ENCODE measurements at places on chromosomes 3 and 15. TPM values are rescaled to one million over a fixed set of nuclear protein-coding genes. Genes with fewer than 3 reads are reported as not detected.

GRCh38 chr3:106628407-106628806 lies 748.8 kb upstream of the CCDC54 start:
- no peak overlapping the region for H3K27ac ChIP-seq
- no peaks in the 10 kb centered on the region for H3K36me3 ChIP-seq
- no peaks in the 10 kb centered on the region for H3K4me1 ChIP-seq
- DNase-seq: no peak
- H3K4me3 ChIP-seq: no peak overlapping the region

DNA sequence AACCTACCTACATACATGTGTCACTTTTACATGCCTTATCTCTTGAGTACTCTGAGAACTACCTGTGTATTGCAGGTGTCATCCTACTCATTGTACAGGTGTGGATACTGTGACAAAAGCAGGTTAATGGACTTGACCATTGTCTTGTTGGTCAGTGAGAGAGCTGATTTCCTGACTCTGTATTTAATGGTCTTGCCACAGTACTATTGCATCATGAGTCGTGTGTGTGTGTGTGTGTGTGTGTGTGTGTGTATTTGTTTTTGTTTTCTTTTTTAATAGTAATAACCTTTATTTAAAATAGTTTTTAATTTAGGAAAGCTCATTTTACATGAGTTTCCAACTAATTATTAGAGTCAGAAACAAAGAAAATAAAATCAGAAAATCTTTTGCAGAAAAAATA lies 7.7 kb downstream of the SELENOT start:
- H3K36me3 ChIP-seq: peaks cover 6% of the 10 kb centered on the region
- H3K27ac ChIP-seq: no peak overlapping the region
- H3K4me3 ChIP-seq: no peak overlapping the region
- DNase-seq: no peak

GRCh38 chr3:171056528-171056927 lies 30.0 kb upstream of the SLC2A2 start:
- no peaks in the 10 kb centered on the region for H3K27me3 ChIP-seq
- H3K27ac ChIP-seq: no peak overlapping the region
- no peaks in the 10 kb centered on the region for H3K36me3 ChIP-seq
- no peak overlapping the region for H3K4me3 ChIP-seq
- no peak for DNase-seq
- no peaks in the 10 kb centered on the region for H3K4me1 ChIP-seq

GRCh38 chr15:89492934-89493631 lies 3.3 kb downstream of the RHCG start:
- H3K27me3 ChIP-seq: peaks cover 32% of the 10 kb centered on the region
- H3K4me1 ChIP-seq: no peaks in the 10 kb centered on the region
- no peaks in the 10 kb centered on the region for H3K36me3 ChIP-seq

- no peak overlapping the region for H3K4me3 ChIP-seq
- no peak overlapping the region for H3K27ac ChIP-seq
- H3K36me3 ChIP-seq: no peaks in the 10 kb centered on the region
- H3K27me3 ChIP-seq: no peaks in the 10 kb centered on the region
Measured at GRCh38 chr3:193314161-193314560, 64.4 kb downstream of the ATP13A5 start.

DNA sequence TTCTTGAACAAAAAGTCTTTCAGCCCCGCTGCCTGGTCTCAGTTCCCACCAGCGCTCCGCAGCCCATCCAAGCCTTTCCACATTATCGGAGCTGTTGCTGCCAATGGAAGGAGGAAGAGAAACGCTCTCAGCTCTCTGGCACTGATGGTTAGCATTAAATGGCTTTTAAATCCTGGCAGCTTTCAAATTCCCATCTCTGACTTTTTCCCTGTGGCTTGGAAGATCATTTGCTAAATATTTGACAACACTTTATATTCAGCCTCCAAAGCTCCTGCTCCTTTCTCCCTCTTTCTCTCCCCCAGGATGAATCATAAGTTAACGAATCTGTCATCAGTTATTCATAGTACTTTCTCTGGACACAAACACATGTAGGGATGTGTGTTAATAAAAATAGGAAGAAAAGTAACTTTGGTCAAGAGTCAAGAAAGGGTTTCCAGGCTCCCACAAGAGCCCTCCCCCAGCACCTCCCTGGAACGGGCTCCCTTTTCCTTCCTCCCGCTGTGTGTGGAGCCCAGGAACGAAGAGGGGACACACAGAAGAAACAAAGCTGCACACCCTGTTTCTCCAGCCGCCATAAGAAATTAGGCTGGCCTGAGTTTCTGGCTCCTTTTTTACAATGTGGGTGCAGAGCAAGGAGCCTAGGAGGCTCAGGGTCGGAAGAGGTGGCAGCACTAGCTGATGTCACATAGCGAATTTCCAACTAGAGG lies 47.6 kb upstream of the TSEN2 start:
- no peaks in the 10 kb centered on the region for H3K36me3 ChIP-seq
- no peak for DNase-seq
- H3K27ac ChIP-seq: no peak overlapping the region
- peaks cover 6% of the 10 kb centered on the region for H3K27me3 ChIP-seq
- no peak overlapping the region for H3K4me3 ChIP-seq
- H3K4me1 ChIP-seq: no peaks in the 10 kb centered on the region

GRCh38 chr3:8665407-8665896 lies 20.9 kb upstream of the SSUH2 start:
- no peak overlapping the region for H3K27ac ChIP-seq
- no peak overlapping the region for H3K4me3 ChIP-seq
- peaks cover 4% of the 10 kb centered on the region for H3K4me1 ChIP-seq
- DNase-seq: no peak

- H3K4me1 ChIP-seq: peaks cover 3% of the 10 kb centered on the region
- DNase-seq: no peak
- H3K4me3 ChIP-seq: no peak overlapping the region
- H3K36me3 ChIP-seq: no peaks in the 10 kb centered on the region
- H3K27me3 ChIP-seq: no peaks in the 10 kb centered on the region
Measured at GRCh38 chr3:57978316-57978715, 29.9 kb upstream of the FLNB start.

GRCh38 chr15:74530771-74531143 lies 10.3 kb upstream of the ARID3B start:
- no peak overlapping the region for H3K27ac ChIP-seq
- H3K36me3 ChIP-seq: no peaks in the 10 kb centered on the region
- H3K4me3 ChIP-seq: no peak overlapping the region
- no peaks in the 10 kb centered on the region for H3K4me1 ChIP-seq

GRCh38 chr15:41565702-41566101 lies 6.7 kb downstream of the TYRO3 start:
- no peak overlapping the region for H3K27ac ChIP-seq
- H3K36me3 ChIP-seq: no peaks in the 10 kb centered on the region
- no peaks in the 10 kb centered on the region for H3K4me1 ChIP-seq
- H3K27me3 ChIP-seq: no peaks in the 10 kb centered on the region
- H3K4me3 ChIP-seq: no peak overlapping the region
- no peak for DNase-seq

- no peak for DNase-seq
- H3K36me3 ChIP-seq: no peaks in the 10 kb centered on the region
- H3K4me1 ChIP-seq: no peaks in the 10 kb centered on the region
- H3K27me3 ChIP-seq: no peaks in the 10 kb centered on the region
- H3K4me3 ChIP-seq: no peak overlapping the region
Measured at GRCh38 chr3:170056710-170057454, 19.1 kb downstream of the GPR160 start.

GRCh38 chr3:129890891-129891290 lies 2.6 kb downstream of the TMCC1 start:
- no peak for DNase-seq
- H3K27me3 ChIP-seq: no peaks in the 10 kb centered on the region
- H3K36me3 ChIP-seq: no peaks in the 10 kb centered on the region
- H3K27ac ChIP-seq: peak overlapping the region; percentile 97
- H3K4me1 ChIP-seq: peaks cover 49% of the 10 kb centered on the region
- H3K4me3 ChIP-seq: no peak overlapping the region

DNA sequence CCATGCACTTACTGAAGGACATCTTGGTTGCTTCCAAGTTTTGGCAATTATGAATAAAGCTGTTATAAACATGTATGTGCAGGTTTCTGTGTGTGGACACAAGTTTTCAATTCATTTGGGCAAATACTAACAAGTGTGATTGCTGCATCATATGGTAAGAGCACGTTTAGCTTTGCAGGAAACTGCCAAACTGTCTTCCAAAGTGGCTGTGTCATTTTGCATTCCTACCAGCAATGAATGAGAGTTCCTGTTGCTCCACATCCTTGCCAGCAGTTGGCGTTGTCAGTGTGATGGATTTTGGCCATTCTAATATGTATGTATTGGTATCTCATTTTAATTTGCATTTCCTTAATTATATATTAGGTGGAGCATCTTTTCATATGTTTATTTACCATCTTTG lies 280.1 kb downstream of the SV2B start:
- no peak overlapping the region for H3K27ac ChIP-seq
- H3K36me3 ChIP-seq: no peaks in the 10 kb centered on the region
- no peak for DNase-seq
- H3K4me1 ChIP-seq: no peaks in the 10 kb centered on the region
- no peaks in the 10 kb centered on the region for H3K27me3 ChIP-seq
- no peak overlapping the region for H3K4me3 ChIP-seq

- no peaks in the 10 kb centered on the region for H3K27me3 ChIP-seq
- no peak overlapping the region for H3K27ac ChIP-seq
- no peak for DNase-seq
- no peak overlapping the region for H3K4me3 ChIP-seq
- H3K36me3 ChIP-seq: no peaks in the 10 kb centered on the region
- H3K4me1 ChIP-seq: no peaks in the 10 kb centered on the region
Measured at GRCh38 chr3:127233371-127233770, 40.4 kb downstream of the PRR23E start.

- no peak overlapping the region for H3K4me3 ChIP-seq
- no peak overlapping the region for H3K27ac ChIP-seq
- no peaks in the 10 kb centered on the region for H3K4me1 ChIP-seq
- no peaks in the 10 kb centered on the region for H3K27me3 ChIP-seq
Measured at GRCh38 chr3:63309768-63310167, 31.7 kb downstream of the SYNPR start.

DNA sequence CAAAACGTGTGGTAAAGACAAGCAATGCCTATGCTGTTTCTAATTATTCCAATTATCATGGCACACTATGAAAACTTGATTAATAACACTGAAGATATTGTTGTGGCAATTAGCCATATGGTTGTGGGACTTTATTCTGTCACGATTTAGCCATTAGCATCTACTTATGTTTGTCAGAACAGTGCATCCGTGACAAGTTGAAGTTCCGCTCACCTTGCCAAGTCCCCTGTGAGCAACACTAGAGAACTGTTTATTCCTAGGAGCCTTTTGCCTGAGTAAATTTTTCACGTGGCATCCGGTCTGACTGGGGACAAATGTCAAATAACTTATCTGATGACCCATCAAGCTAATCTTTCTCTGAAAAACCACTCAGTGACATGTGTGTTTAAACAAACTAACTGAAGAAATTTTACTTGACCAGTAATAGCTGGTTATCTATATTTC lies 403.3 kb downstream of the TBC1D5 start:
- H3K4me1 ChIP-seq: no peaks in the 10 kb centered on the region
- no peak overlapping the region for H3K27ac ChIP-seq
- H3K36me3 ChIP-seq: no peaks in the 10 kb centered on the region
- H3K4me3 ChIP-seq: no peak overlapping the region

DNA sequence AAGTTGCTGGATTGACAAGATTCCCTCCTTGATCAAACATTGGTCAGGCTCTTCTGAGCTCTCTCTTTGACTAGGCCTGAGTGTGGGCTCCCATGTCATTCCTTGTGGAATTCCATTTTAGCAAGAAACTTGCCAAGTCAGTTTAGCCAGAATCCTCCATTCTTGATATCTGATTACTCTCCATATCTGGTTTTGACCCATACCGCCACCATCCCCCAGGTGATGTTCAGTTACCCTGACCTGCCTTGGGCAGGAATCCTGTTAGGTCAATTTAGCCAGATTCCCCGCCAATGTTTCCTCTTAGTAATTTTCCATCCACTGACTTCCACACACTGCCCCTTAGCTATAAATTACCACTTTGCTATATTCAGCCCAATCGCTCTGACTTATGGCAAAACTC lies 1.0 kb upstream of the PCCB start:
- H3K4me1 ChIP-seq: peaks cover 20% of the 10 kb centered on the region
- DNase-seq: no peak
- no peaks in the 10 kb centered on the region for H3K27me3 ChIP-seq
- H3K4me3 ChIP-seq: no peak overlapping the region
- H3K27ac ChIP-seq: no peak overlapping the region
- H3K36me3 ChIP-seq: no peaks in the 10 kb centered on the region

- no peaks in the 10 kb centered on the region for H3K4me1 ChIP-seq
- H3K4me3 ChIP-seq: no peak overlapping the region
- H3K36me3 ChIP-seq: no peaks in the 10 kb centered on the region
- H3K27ac ChIP-seq: no peak overlapping the region
- no peaks in the 10 kb centered on the region for H3K27me3 ChIP-seq
Measured at GRCh38 chr3:103440539-103441203, 1005.9 kb downstream of the ZPLD1 start.

DNA sequence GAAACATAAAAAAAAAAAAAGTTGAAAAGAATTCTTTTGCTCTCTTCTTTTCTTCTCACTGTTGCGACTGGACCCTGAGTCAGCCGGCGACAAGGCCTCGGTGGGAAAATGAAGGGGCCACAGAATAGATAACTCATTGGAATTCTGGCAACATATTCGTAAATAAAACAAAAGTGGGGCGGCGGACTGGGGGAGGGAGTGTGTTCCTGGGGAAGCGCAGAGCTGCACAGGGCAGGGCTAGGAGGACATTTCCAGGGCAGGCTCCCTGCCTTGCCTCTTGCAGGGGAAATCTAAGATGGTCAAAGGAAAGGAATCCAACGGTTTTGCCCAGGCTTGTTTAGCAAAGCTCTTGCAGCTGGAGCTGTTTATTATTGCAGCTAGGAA lies 1042.8 kb upstream of the NR2F2 start:
- no peak for DNase-seq
- no peaks in the 10 kb centered on the region for H3K36me3 ChIP-seq
- H3K27ac ChIP-seq: no peak overlapping the region

- H3K4me1 ChIP-seq: peaks cover 61% of the 10 kb centered on the region
- H3K27me3 ChIP-seq: no peaks in the 10 kb centered on the region
- peaks cover 53% of the 10 kb centered on the region for H3K36me3 ChIP-seq
- no peak overlapping the region for H3K4me3 ChIP-seq
Measured at GRCh38 chr3:149000206-149000745, 8.9 kb downstream of the GYG1 start.

GRCh38 chr3:89859757-89860156 lies 752.3 kb downstream of the EPHA3 start:
- no peaks in the 10 kb centered on the region for H3K4me1 ChIP-seq
- H3K27me3 ChIP-seq: no peaks in the 10 kb centered on the region
- H3K4me3 ChIP-seq: no peak overlapping the region
- no peaks in the 10 kb centered on the region for H3K36me3 ChIP-seq

SCN11A gene
- not detected for total RNA-seq

ALDH1A2 gene
- total RNA-seq: 6.2 TPM

CERS3 gene
- 0.52 TPM for total RNA-seq

GOLGA6A gene
- total RNA-seq: not detected

DUOXA2 gene
- not detected for total RNA-seq

DISP2 gene
- total RNA-seq: 0.02 TPM

PRR23B gene
- not detected for total RNA-seq

FBXO40 gene
- total RNA-seq: 7.2 TPM

IQCF6 gene
- total RNA-seq: not detected

IL1RAP gene
- 2.7 TPM for total RNA-seq

GPR27 gene
- total RNA-seq: 0.20 TPM

AMIGO3 gene
- 0.76 TPM for total RNA-seq

ZMAT3 gene
- total RNA-seq: 4.9 TPM

RBP2 gene
- not detected for total RNA-seq
